ENCODE measurements at places on chromosomes 7 and 10.

- DNase-seq: peak; percentile 60
Measured at GRCh38 chr7:4613846-4614548, 68.1 kb upstream of the FOXK1 start.

DNA sequence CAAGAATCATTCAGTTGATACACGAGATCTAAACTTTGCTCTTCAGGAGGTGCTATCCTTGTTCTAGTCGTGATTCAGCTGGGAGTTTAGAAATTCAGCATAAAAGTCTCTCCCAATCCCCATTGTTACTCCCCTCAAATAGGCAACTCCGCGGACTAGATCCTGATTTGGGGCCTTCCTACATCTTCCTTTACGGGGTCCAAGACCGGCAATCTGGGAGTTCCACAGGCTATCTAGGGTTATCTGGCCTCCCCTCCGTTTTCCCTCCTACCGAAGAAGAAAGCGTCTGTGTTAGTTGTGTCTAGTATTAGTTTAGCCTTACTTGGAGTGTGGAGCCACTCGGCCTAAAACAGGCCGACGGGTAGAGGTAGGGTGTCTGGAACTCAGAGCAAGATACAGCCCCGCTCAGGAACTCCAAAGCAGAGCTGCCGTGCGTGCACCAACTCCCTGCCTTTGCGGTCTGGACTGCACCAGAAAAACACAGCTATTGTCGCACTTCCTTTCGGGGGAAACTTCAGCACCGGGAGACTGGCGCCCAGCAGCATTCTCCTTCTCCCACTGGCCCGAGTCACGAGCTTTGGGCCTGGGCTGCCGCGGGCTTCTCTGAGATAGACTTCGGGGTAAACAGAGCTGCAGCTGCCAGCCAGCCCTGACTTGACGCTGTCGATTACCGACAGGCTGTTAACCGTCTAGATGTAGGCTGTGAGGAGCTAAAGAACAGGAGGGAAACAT, 1.5 kb upstream of the DLX5 start:
- no peak for DNase-seq

- DNase-seq: no peak
Measured at GRCh38 chr10:49593998-49594397, 16.1 kb upstream of the SLC18A3 start.

GRCh38 chr7:20083781-20084180, 133.4 kb downstream of the MACC1 start:
- peak; percentile 34 for DNase-seq

GRCh38 chr10:128059266-128059981, 66.8 kb downstream of the MKI67 start:
- DNase-seq: no peak
